Lower lobe of right lung (tissue), 2 donors: ENCODE measurements at places on chromosomes 4 and X.

GRCh38 chrX:109714340-109714958, 18.6 kb downstream of the ACSL4 start:
- no peak for DNase-seq

DNA sequence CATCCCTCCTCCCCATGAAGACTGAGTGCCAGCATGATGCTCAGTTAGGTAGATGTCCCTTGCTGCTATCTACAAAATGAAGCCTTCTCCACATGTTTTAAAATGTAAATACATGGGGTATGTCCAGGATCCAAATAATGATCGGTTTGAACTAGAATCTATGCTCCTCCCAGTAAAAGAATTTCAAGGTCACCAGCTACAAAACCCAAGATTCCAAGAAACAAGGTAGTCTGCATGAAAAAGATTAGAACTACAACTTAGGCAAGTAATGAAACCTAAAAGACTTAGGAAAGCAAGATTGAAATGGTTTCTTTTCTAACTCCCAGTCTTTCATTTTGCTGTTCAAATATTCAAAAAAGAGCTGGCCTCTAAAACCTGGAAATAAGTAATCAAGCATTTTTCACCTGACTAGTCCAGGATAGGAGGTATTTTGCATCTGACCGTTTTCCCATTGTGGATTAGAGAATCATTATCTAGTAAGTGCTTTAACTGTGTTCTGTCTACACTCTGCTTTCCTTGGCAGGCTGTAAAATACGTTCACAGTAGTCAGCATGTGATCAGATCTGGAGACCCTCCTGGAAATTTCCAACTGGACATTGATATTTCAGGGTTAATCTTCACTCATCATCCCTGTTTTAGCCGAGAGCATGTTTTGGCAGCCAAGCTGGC, 57.4 kb downstream of the CC2D2A start:
- DNase-seq = no peak

GRCh38 chr4:38856524-38857337, at the start of gene TLR6:
Gene TLR6 (minus strand): TSS chr4:38856817. CDS start chr4:38829473, 27,344 bp downstream.
- DNase-seq = no peak

GRCh38 chr4:152352622-152353116, 183.2 kb downstream of the FBXW7 start:
- DNase-seq = no peak

- peak; percentile 78 for DNase-seq
Measured at GRCh38 chrX:65644621-65645289, 22.7 kb upstream of the MSN start.

GRCh38 chr4:3658530-3658913, 107.7 kb upstream of the ADRA2C start:
- no peak for DNase-seq

GRCh38 chr4:170037481-170037880, 11.3 kb upstream of the MFAP3L start:
- no peak for DNase-seq

DNA sequence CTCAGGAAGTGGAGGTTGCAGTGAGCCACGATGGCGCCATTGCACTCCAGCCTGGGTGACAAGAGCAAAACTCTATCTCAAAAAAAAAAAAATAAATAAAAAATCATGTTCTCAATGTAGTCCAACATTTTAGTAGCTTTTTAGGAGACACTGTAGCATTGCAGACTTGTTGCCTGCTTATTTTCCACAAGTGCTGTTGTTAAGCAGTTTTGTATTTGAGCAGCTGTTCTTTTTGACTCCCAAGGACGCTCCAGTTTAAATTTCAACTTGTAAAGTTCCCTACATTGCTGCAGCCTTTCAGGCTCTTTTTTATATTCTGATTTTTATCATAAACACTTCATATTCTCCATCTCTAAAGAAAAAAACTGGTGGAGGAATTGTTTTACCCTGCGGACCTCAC, 83.1 kb downstream of the PPEF2 start:
- no peak for DNase-seq

- no peak for DNase-seq
Measured at GRCh38 chr4:23333556-23333945, 556.3 kb downstream of the PPARGC1A start.

DNA sequence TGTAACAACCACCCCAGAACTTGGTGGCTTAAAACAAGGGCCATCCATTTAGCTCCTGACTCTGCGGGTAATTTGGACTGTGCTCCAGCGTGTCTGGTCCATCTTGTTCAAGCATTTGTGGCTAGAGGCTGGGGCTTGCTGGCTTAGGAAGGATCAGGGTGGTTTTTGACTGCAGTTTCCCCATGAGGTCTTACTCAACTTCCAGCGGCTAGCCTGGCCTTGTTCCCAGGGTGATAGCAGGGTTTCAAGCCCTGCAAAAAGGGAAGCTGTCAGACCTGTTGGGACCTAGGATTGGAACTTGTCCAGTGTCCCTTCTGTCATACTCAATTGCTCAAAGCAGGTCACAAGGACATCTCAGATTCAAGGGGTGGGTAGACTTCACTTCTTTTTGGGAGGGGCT, 205.9 kb downstream of the STIM2 start:
- peak; percentile 73 for DNase-seq

DNA sequence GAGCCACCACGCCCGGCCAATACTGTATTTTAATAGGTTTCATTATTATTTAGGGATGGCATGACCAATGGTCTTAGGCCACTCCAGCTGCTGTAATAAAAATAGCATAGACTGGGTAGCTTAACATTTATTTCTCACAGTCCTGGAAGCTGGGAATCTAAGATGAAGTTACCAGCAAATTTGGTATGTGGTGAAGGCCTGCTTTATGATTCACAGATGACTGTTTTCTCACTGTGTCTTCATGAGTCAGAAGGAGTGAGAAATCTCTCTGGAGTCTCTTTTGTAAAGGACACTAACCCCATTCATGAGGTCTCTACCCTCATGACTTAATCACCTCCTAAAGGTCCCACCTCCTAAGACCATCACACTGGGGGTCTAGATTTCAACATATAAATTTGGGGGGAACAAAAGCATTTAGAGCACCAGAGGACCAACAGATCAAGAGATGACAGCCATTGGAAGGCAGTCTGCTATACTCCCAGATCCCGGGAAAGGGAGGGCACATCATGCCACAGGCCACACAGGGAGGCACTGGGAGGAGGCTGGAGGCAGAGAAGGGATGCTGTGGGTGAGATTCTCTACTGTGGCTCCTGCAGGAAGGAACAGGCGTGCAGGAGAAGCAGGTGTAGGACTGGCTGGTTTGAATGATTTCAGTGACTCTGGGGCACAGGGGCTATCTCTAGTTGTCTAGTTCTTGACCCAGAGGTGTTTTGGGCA, 335.8 kb upstream of the SFRP2 start:
- no peak for DNase-seq

DNA sequence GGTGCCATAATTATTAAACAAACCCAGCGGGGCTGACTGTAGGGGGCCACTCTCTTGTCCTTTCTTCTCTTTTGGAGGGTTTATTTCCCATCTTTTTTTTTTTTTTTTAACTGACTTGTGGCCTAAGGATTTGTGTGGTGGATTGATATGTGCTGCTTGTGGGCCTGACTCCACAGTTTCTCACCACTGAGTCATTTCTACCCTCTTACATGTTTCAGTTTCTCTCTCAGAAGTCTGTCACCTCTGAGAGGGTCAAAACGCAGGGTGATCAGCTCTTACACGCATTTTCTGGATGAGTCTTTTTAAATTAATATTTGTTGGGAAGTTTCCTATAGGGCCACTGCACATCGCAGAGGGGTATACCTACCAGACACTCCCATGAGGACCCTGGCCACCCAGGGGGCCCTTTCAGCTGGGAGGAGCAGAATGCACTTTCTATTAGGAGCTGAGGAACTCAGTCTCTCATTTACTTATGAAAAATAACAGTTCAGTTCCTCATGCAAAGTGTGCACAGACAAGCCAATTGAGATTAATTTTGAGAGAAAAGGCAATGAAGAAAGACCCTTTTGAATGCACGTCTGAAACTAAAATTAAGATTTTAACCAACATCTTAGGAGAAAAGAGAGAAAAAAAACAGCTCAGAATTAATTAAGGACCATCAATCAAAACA, 407.9 kb downstream of the TECRL start:
- no peak for DNase-seq

DNA sequence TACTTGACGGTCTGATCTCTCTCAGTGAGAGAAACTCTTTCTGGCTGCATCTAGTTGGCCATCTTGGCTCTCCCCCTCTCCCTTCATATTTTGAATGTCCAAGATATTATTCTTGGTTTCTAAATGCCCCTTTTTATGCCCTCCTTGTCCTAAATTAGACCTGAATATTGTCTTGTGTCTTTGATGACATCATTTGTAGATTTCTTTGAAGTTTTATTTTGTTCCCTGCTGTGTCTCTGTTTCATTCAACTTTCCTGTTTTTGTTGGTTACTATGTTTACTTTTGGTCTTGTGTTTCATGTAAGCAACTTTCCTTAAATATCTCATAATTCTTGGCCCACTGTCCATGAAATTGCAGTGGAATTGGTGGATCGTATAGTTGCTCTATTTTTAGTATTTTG, 46.1 kb upstream of the PASD1 start:
- DNase-seq = no peak

DNA sequence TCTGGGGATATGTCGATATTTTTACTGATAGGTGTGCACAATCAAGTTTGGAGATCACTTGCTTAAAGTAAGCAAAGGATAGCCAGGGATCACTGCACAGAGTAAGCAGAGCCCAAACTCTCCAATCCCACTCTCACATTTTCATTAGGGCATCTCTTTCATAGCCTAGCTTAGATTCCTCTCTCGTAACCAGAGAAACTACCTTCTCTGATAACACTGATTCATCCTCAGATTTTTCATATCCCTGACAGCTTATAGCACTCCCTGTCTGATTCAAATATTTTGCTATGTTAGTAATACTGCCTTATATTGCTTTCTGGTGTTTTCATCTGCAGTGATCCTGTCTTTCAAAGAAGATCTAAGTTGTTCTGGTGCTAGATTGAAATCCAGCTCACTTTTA, 123.7 kb downstream of the CBLL2 start:
- DNase-seq = no peak

- DNase-seq = no peak
Measured at GRCh38 chr4:174559894-174560293, 37.6 kb upstream of the HPGD start.

DNA sequence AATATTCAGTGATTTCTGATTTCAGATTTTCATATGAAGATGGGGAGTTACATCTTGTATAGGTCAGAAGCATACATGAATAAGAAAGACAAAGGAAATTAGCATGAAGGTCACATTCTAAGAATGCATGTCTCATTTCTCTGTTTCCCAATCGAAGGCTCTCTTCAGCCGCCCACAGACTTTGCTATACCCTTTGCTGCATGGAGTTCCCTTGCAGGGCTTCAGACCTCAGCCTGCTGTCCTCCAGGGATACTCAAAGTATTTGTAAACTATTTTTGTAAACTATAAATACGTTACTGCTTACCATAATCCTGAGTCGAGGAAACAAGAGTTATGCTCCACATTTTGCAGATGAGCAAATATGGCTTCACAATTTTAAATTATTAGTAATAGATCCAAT, 738.4 kb downstream of the PCDH18 start:
- DNase-seq = no peak

DNA sequence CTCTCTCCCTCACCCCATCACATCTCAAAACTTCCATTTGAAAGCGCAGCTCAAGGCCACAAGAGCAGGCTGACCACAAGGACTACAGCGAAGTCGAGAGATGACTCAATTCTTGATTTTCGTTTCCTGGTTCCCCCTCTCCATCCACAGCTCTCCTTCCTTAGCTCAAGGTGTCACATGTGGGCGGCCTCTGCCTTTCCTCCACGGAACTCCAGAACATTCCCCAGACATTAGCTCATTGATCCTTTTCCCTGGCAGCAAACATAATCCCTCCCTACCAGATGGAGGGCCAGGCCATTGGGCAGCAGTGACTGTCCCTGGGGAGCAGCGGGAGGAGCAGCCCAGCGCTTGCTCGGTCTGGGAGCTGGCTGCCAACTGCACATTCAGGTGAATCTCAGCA, 56.3 kb downstream of the CCDC149 start:
- DNase-seq = no peak

- DNase-seq = no peak
Measured at GRCh38 chr4:176453079-176453478, 133.3 kb downstream of the SPCS3 start.

DNA sequence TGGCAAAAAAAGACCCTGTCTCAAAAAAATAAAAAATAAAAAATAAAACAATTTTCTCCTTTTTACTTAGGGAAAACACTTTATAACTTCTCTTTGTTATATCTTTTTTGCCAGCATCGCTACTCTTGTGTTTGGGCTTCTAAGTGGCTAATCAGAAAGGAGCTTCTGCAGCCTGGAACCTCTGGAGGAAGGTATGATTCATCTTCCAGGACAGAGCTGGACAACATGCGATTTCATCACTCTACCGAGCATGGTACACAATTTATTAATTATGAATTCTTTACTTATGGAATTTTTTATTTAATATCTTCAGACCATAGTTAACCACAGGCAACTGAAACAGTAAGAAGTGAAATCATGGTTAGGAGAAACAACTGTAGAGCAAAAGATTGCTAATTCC, 1254.3 kb upstream of the AGA start:
- DNase-seq = no peak

- DNase-seq = no peak
Measured at GRCh38 chr4:48958582-48958981, 27.5 kb upstream of the CWH43 start.

DNA sequence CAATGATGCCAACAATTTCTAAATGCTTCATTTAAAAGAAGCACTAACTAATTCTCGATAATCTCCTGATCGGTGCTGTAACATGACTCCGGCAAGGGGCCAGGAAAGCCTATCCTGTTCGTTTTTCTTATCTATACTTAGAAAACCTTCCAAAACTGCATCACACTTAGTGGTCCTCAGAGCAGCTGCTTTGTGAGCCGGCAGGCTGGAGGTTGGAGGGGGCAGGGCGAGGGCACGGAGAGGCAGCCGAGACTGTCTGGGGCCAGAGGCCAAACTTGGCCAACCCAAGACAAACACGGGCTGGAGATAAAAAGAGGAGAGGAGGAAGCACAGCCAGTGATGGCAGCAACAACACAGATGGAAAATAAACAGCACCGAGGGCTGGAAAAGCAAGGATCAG, 455.7 kb downstream of the BCOR start:
- DNase-seq = no peak

- DNase-seq = no peak
Measured at GRCh38 chrX:118496763-118497079, 1.1 kb downstream of the DOCK11 start.

DNA sequence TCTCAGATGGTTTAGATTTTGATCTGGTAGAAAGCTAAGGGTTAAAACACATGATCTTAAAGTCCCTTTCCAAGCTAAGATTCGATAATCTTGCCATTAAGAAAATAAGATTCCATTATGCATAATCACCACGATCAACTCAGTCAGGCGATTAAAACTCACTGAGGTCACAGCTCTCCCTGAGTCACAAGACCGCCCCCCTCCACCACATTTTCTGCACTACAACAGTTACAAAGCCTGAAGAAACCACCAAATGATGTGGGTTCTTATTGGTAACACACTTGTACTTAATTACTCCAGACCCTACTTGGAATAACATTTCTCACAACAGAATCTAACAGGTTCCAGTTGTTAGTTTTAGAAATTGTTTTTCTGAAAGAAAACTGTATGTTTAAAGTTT, 62.8 kb downstream of the SH3KBP1 start:
- no peak for DNase-seq
